ENCODE measurements at places on chromosomes 11 and 22. TPM values are rescaled to one million over a fixed set of nuclear protein-coding genes. Genes with fewer than 3 reads are reported as not detected.

- peak; percentile 94 for DNase-seq
Measured at GRCh38 chr11:75635066-75635862, 33.6 kb downstream of the MAP6 start.

DNA sequence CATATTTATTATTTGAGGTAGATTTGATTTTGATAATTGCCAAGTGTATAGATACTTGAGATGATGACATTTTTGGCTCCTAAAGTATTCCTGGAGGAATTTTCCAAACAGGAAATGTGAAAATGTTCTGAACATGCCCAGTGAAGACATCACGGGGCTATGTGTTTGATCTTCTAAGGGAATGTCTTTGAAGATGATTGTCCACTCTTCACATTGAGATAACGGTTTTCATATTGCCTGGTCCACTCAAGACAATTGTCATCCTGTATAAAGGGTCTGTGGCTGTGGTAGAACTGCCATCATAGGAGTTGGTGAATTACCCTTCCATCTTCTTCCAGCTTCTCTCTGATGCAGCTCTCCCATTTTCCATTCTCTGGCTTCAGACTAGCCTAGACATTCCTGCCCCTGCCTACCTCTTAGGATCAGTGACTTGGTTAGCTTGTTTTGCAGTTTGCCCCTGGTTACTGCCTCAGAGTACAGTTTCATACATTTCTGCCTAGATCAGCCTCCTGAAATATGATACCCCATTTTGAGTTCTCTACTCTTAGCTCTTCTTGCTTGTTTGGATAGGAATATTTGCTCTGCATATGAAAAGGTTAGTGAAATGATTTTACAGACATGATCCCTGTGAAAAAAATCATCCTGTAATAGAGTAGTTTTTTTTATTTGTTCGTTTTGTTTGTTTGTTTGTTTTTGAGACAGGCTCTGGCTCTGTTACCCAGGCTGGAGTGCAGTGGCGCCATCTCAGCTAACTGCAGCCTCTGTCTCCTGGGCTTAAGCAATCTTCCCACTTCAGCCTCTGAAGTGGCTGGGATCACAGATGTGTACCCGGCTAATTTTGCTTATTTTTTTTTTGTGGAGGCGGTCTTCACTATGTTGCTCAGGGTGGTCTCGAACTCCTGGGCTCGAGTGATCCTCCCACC, 111.4 kb upstream of the SORL1-AS1 start:
- DNase-seq = no peak

GRCh38 chr22:39917197-39917643, 16.3 kb downstream of the GRAP2 start:
- peak; percentile 87 for DNase-seq

GRCh38 chr11:33063326-33063881, 24.0 kb downstream of the TCP11L1 start:
- no peak for DNase-seq

DNA sequence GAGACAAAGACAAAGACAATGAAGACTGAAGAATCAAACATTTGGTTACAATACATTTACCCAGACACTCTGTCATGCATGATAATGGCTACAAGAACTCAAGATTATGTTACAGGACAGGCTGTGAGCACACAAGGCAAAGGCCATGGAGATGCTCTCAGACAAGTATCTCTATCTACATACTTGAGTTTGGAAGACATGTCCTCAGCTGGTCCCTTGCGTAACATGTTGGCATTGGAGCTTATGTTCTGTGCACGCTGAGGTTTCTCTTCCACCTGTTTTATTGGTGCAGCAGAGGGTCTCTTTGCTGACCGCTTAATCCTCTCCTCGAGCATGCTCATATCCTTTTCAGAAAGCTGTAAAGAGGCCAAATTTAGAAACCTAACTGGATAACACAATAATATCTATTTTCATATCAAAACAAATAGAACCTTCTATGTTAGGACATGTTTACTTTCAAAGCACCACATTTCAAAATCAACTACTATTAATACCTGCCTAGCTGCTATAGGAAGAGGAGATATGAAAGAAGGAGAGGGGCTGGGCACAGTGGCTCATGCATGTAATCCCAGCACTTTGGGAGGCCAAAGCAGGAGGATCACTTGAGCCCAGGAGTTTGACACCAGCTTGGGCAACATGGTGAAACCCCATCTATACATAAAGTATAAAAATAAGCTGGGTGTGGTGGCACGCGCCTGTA, 41.6 kb downstream of the F2 start:
- DNase-seq = peak; percentile 5

- DNase-seq = no peak
Measured at GRCh38 chr22:32327596-32328171, 30.0 kb upstream of the RFPL3 start.

DNA sequence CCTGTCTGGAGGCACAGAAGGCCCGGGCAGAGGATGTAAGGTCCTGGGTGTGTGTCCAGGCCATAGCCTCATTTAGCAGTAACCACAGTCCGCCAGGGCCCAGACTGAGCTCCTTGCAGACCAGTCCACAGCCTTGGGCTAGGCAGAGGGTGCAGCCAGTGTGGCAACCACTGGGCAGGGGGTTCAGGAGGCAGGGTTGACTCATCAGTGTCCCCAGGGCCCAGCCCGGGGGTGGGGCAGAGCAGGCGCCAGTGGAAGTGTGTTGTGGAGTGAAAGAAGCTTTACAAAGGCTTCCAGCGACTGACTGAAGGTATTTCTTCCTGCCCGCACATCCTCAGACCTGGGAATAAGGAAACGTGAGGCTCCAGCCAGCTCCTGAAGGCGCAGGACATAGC, 27.7 kb upstream of the WNT11 start:
- no peak for DNase-seq

DNA sequence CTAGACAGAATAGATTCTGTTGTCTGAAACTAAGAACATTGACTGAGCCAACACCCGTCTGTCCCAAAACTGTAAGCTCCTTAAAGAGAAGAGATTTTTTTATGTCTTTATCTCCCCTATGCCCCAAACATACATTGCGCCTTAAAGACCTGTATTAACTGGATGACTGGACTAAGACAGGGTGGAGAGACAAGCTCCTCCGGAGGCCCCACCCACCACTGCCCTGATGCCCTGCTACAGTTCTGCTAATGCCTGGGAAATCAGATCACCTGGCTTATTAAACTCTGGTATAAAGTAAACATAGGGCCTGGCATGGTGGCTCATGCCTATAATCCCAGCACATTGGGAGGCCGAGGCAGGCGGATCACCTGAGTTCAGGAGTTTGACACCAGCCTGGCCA, 203.7 kb downstream of the TENM4 start:
- DNase-seq = no peak

OR8B3 gene
- total RNA-seq = not detected

HBE1 gene
- total RNA-seq = 3.3 TPM

ELFN2 gene
- 1.0 TPM for total RNA-seq

CCDC116 gene
- not detected for total RNA-seq

FGF3 gene
- total RNA-seq = not detected

RAB3IL1 gene
- total RNA-seq = 19.6 TPM

SRPRA gene
- 56.4 TPM for total RNA-seq
